ENCODE measurements at places on chromosomes 7 and 10.
A peak's percentile ranks its signal among the peaks of the same experiment; 100 is the strongest.

GRCh38 chr7:157348548-157348947, 11.7 kb downstream of the DNAJB6 start:
- no peak for DNase-seq

- DNase-seq: no peak
These were observed 37.3 kb upstream of the HABP2 start for GRCh38 chr10:113515601-113516000.

GRCh38 chr10:128929767-128930166, 537.3 kb upstream of the MGMT start:
- no peak for DNase-seq

- peak; percentile 90 for DNase-seq
These were observed 649.1 kb downstream of the TNS3 start for GRCh38 chr7:46932676-46933424.

GRCh38 chr7:142833174-142834048, 21.5 kb upstream of the EPHB6 start:
- DNase-seq: no peak

GRCh38 chr7:119959811-119960210, 313.2 kb upstream of the KCND2 start:
- DNase-seq: peak; percentile 48

DNA sequence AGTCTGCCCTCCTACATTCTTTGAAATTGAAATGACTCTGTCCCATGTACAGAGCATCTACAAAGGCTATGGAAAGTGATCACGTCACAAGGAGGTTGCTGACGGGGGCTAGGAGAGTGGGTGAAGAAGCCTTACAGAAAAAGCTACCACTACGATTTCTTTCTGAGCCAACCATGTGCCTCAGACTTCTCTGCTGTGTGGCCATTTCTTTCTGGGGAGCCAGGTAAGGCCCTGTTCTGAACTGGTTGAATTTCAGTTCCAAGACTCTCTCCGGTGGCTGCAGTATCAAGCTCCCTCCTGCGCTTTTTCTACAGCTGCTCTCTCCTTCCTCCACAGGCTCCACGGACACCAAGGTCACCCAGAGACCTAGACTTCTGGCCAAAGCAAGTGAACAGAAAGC, 112.5 kb upstream of the PRSS1 start:
- DNase-seq: no peak

DNA sequence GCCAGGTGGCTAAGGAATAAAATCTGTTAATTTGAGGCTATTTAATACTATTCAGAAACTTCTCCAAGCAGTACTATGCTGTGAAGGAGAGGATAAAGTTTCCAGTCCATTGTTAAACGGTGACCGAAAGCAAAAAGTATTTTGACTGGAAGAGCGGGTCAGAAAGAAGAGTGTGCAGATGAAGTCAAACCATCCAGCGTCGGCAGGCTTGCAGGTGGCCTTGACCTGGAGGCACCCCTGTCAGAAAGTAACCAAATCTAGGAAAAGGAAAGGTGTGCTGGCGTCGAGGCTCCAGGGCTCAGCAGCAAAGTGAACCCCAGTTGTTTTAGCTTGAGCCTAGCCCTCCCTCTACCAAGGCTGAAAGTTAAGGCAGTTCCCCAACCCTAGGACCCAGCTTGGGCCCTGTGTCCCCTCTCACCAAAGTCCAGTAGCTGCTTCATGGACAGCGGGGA, 544 bp downstream of the PDK4 start:
- no peak for DNase-seq

DNA sequence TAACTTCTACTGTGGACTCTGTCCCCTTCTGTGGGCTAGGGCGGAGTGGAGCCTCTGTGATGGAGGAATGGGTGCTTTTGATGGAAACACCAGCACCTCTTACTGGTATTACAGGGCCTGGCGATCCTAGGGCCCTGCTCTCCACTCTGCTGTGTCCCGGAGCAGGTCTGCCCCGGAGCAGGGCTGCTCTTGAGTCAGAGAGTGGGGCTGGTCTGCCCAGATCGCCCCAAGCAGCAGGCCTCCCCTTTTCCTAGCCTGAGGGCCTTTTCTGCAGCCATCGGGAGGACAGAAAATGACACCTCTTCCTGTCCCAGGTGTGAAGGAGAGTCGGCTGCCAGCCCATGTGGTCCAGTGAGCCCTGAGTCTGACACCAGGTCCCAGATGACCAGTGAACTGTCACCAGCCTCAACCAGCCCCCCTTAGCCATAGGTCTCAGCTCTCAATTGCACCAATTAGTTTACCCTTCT, 1.4 kb downstream of the ZNF282 start:
- DNase-seq: peak; percentile 39

GRCh38 chr10:44089671-44090070, 295.2 kb downstream of the CXCL12 start:
- no peak for DNase-seq

GRCh38 chr10:71296086-71296485, 23.0 kb upstream of the SLC29A3 start:
- no peak for DNase-seq

DNA sequence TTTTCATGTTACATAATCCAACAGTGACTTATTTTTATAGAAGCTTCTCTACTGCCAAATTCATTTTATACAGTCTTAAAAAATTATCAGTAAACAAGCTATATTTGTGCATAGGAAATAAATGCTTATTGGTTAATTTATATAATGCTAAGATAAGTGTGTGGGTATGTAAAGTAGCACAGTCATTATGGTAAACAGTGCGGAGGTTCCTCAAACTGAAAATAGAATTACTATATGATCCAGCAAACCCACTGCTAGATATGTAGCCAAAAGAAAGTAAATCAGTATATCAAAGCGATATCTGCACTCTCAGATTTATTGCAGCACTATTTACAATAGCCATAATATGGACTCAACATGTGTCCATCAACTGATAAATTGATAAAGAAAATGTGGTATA, 71.1 kb downstream of the ATRNL1 start:
- DNase-seq: no peak

DNA sequence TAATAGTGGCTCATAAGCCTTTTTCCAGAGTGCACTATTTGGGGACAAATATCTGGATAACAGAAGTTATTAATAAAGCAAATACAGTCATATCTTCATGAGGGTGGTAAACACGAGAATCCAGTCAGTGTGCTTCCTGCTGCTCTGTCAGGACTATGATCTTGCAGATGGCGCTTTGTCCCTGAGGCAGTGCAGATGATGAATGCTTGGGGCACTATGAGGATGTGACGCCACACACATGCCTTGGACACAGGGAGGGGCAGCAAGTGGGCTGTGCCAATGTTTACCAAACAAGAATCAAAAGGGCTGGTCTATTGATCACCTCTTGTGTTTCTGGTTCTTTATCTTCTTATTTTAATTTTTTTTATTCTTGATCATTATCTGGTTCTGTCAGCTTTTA, 79.8 kb downstream of the GAD2 start:
- no peak for DNase-seq

DNA sequence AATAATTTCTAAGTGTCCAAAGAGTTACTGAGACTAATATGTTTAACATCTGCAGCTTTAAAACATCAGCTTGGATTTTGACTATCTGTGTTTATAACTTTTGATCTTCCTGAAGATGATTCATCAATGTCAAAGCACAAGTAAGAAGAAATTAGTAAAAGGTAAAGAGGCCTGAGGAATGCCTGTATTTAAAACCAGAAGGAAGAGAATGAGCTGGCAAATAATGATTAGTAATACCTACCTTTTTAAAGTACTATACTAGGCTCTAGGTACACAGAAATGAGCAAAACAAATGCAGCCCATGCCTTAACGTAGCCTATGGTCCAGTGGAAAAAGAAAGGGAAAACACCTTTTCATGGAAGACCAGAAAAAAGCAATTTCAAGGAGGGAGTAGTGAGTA, 158.0 kb downstream of the KCND2 start:
- DNase-seq: no peak

DNA sequence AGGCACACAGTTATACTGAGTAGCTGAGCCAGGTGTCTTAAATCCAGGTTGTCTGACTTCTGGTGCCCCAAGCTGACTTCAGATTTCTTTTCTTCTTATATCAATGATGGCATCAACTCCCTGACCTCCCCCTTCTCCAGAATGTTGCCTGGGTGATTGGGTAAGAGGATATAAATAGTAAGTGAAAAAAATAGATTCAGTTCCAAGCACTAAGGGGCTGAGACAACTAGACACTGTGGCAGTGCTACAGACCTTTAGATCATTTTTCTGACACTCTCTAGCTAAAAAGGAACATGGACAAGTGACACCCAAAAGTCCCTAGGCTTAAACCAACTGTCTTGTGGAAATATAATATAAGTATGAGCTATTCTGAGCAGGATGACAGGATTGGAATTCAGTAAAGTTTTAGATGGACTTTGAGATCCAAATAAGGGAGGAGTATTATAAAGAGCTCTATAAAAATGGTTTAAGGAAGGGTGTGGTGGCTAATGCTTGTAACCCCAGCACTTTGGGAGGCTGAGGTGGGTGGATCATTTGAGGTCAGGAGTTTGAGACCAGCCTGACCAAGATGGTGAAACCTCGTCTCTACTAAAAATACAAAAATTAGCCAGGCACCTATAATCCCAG, 589.1 kb upstream of the GALNT17 start:
- no peak for DNase-seq

DNA sequence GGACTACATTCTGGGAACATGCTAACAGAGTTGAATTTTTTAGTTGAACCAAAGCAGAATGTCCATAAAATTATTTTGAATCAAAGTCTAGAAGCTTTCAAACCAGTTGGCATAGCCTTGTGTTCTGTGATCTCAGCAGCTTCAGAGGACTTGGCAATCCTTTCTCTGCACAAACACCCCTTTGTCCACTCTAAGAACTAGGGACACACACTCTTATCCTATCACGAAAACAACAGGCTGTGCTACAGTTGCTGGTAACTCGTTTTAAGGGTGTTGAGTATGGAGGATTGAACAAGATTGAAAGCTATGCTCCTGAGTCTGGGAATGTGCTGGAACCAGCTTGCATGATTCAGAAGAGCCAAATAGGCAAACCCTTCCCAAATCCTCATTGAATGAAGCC, 76.4 kb upstream of the PRSS58 start:
- no peak for DNase-seq

GRCh38 chr7:70353330-70353945, 755.2 kb downstream of the AUTS2 start:
- no peak for DNase-seq
